Kidney tubule cell (primary cell): ENCODE measurements at places on chromosomes 7 and 10.
A peak's percentile ranks its signal among the peaks of the same experiment; 100 is the strongest.

GRCh38 chr10:48496831-48497779 is 107.8 kb downstream of the ARHGAP22 start:
- DNase-seq = peak; percentile 55

GRCh38 chr7:105448181-105448580 is 59.5 kb upstream of the SRPK2 start:
- DNase-seq = no peak

- no peak for DNase-seq
These were observed 11.5 kb upstream of the AASS start for GRCh38 chr7:122155566-122155965.

GRCh38 chr10:60140651-60141632 is 234.6 kb upstream of the CCDC6 start:
- DNase-seq = peak; percentile 48

- peak; percentile 77 for DNase-seq
These were observed 22.5 kb downstream of the CAV1 start for GRCh38 chr7:116547347-116547746.

- no peak for DNase-seq
These were observed 130.5 kb downstream of the ADCY1 start for GRCh38 chr7:45704683-45705016.

DNA sequence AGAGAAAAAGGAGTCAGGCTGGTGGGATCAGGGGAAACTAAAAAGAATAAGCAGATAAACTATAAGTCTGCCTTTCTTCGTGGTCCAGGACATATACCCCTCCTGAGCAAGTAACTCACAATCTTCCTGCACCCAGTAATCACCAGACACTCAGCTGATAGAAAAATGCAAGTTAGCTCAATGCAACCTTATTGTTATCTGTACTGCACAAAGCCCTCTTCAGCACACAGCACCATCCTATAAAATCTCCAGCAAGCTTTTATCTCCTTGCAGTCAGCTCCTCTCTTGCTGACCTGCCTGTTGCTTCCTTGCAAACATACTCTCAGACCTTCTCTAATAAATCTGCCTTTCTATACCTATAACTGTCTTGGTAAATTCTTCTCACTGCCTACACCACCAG is 6.7 kb downstream of the SLC37A3 start:
- DNase-seq = no peak

- no peak for DNase-seq
These were observed 3.8 kb upstream of the AKR1E2 start for GRCh38 chr10:4822208-4822607.
